ENCODE measurements at places on chromosomes 7 and 10. TPM values are rescaled to one million over a fixed set of nuclear protein-coding genes. Genes with fewer than 3 reads are reported as not detected.

GRCh38 chr7:141838581-141838980 lies 2.7 kb downstream of the PRSS37 start:
- DNase-seq, result no peak

WNT2 gene
- 0.57 TPM for total RNA-seq

DNA sequence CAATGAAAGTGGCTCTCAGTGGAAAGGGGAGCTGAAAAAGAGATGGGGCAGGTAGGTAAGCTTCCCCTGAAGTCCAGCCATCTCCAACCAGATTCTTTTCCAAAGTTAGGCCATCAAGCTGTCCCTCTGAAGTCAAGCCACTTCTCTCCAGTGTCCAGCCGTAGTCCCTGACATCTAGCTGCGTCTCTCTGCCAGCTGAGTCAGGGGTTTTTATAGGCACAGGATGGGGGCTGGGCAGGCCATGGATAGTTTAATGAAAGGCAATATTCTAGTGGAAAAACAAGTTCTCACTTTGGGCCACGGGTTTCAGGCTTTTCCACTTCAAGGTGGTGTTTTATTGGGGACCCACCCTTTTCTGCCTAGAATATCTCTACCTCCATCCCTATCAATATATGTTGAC lies 36.8 kb downstream of the AVL9 start:
- DNase-seq, result no peak

FRA10AC1 gene
- total RNA-seq, result 15.5 TPM

DNA sequence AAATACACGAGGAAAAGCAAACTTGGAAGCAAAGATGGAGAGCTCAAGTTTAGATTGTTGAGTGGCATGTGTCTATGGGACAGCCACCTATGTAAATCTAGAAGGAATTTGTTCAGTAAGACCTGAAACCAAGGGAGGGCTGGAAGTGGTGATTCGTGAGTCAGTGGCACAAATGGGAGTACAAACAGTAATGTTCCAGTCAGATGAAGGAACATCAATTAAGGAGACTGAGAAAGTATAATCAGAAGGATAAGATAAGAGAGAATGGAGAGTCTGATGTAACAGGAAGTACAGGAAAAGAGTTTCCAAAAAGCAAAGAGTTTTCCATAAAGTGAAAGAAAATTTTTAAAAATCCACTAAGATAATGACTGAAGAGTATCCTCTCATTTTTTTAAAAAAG lies 544.2 kb downstream of the KIF20B start:
- no peak for DNase-seq

GRCh38 chr10:3107426-3107961 lies 40.1 kb downstream of the PFKP start:
- peak; percentile 87 for DNase-seq

EPDR1 gene
- total RNA-seq, result 36.7 TPM

DNA sequence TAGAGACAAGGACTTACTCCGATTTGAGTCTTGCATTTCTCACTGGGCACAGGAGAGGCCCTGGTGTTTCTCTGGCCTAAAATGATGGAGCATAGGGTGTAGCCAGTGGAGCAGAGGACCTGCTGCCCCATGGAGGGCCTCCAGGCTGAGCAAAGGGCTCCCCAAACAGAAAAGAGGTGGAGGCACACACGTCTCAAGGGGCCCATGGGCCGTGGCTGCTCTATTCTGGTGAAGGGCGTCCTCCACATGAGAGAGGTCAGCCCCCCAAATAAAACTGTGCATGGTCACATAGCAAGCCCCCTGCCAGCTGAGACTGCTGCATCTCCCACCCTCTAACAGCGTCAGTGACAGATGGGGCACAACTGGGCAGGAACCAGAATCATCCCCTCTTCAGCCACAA lies 41.4 kb downstream of the MYO1G start:
- DNase-seq, result no peak

ACBD7 gene
- total RNA-seq, result not detected

- DNase-seq, result no peak
These were observed 92.0 kb downstream of the CTBP2 start for GRCh38 chr10:125068406-125068805.

RP9 gene
- 23.3 TPM for total RNA-seq

DNA sequence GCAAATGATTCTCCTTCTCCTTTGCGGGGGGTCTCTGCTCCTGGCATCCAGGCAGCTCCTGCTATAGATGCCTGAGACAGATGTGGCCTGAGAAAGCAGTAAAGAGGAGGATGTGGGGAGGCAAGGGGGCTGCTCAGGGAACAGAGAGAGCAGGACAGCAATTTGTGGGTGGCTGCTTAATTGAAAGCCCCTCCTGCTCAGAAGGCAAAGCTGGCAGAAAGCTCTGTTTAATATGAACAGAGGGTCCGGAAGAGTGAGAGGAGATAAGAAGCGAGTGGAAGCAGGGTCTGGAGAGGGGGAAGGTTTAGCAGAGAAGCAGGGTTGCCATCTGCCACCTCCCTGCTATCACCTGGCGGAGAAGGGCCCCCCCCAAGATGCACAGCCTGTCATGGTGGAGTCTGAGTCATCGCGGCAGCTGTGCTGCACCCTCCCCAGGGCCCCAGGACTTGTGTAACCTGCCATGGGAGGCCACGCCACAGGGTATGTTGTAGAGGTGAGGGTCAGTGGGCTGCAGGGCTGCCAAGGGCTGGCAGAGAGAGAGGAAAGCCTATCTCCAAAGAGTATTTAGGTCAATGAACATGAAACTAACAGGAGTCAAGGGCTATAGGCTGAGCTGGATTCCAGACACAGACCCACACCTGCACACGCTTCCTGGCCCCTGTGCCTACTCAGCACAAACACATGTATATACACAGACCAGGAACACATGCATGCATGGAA lies 1109.8 kb upstream of the AUTS2 start:
- no peak for DNase-seq

ATG9B gene
- not detected for total RNA-seq

GRCh38 chr10:13709931-13710650 lies 123.3 kb downstream of the PRPF18 start:
- DNase-seq, result peak; percentile 67

GRCh38 chr10:44344727-44345126 lies 40.2 kb downstream of the CXCL12 start:
- no peak for DNase-seq

- no peak for DNase-seq
These were observed 59.7 kb upstream of the PRSS1 start for GRCh38 chr7:142689439-142690120.

DNA sequence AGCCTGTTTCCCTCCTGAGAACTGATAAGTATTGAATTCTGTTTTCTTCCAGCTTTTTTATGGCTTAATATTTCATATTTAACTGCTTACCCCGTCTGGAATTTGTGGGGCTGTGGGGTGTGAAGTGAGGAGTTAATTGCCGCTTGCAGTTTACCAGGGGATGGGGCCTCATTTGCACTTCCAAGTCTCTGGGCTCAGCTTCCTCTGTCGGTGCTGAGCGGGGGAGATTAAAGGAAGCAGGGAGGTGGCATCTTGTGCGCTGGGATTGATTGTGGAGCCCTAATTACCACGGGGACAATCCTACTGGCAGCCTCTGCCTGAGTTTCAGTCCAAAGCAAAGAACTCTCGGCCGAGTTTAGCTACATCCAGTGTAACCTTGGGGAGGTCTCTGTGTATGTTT lies 33.4 kb downstream of the ELFN1 start:
- no peak for DNase-seq

- DNase-seq, result no peak
These were observed 33.0 kb downstream of the MRPL32 start for GRCh38 chr7:42964849-42965805.

DNA sequence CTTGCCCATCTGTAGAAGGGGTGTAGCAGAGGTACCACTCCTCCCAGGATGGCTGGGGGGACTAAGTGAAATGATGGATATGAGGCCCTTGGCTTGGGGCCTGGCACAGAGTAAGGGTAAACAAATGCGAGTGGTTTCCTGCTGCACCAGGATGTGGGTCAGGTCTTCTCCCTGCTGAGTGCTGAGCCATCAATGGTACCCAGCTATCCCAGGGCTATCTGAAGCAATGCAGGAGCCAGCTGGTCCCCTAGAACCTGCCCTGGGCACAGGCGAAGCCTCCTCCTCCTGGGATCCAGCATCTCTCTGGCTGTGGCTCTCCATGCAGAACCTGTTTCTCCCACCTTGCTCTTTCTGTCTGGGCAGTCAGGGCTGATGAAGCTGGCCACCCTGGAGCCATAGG lies 20.9 kb upstream of the GOLGA7B start:
- DNase-seq, result no peak

RNF32 gene
- not detected for total RNA-seq

GRCh38 chr7:43639858-43640491 lies 57.1 kb downstream of the STK17A start:
- DNase-seq, result peak; percentile 65

DNA sequence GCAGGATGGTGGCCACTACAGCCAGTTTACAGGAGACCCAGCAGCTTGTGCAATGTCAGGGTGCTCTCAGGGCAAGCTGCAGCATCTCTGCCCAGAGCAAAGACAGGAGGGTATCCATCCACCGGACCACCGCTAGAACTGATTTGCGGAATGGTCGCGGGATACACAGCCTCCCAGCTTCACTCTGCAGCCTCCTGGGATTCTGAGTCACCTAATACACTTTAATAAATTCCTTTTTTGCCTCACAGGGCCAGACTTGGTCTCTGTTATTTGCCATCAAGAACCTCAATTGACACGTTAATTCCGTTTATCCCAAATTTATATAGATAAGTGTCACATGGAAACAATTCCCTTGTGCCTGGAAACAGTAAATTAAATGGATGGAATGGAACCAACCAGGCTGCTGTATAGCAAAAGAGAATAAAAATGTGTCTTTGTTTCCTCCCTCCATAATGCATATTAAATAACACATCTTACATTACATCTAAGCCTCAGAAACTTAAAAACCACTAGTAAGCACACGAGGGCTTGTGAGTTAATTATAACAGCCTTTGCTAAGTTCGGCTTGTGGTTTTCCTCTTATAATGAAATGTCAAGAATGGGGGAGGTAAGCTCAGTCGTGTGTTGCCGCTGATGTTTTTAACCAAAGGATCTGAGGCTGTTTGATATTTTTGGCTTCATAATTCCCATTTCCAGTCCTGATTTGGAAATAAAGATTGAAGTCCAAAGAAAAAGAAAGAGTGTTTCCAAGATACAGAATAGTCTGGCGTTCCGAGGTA lies 52.1 kb downstream of the ADRB1 start:
- DNase-seq, result no peak

MYL10 gene
- not detected for total RNA-seq

- no peak for DNase-seq
These were observed 216.1 kb downstream of the GLRX3 start for GRCh38 chr10:130352291-130352645.

GRCh38 chr10:113301342-113301984 lies 251.4 kb upstream of the HABP2 start:
- DNase-seq, result no peak

- no peak for DNase-seq
These were observed 743 bp downstream of the RBM17 start for GRCh38 chr10:6089334-6090219.

RTKN2 gene
- total RNA-seq, result not detected

MAD1L1 gene
- total RNA-seq, result 19.1 TPM

CALML5 gene
- total RNA-seq, result not detected

POU6F2 gene
- not detected for total RNA-seq

DNA sequence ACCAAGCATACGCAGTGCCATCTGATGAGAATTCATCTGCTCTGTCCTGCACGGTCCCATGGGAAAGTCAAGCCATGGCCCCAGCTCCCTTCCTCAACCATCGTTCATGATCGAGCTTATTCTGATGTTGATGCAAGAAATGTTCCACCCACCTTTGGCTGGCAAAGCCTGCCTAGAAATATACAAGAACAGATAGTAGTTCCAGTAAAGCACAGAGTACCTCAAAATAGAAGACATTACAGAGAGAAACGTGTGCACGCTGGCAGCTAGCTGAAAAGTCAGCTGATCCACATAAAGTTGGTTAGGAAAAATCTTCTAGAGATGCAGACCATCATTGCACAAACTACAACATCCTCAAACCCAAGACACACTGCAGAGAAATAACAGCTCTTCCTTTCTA lies 127.0 kb downstream of the PTPRN2 start:
- DNase-seq, result no peak

PDE1C gene
- 192 TPM for total RNA-seq

DNA sequence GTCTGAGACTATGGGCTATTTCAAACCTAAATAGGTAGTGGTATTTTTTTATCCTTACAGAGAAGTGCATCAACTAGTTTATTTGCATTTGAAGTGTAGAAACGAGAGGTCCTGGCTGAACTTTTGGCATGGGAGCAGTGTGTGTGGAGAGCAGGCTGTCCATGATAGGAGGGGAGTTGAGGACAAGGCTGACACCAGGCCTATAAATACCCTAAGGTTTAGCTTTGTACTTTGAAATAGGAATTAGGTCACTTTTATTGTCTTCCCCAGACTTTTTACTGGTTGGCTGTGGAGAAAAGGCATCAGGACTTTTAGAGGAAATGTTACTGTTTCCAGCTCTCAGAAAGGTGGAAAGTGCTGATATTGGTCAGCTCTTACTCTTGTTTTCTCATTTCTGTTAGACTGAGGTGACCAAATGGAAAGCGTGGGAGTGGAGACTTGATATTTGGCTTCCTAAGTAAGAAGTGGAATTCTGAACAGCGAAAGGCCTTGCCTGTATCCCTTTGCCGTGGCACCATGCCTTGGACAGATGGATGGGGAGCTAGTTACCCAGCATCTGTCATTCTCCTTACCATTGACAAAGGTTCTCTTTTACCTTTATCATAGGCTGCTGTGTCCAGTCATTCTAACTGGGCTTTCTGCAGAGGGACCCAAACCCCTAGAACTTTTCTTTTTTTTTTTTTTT lies 46.0 kb downstream of the GBF1 start:
- DNase-seq, result no peak

DNA sequence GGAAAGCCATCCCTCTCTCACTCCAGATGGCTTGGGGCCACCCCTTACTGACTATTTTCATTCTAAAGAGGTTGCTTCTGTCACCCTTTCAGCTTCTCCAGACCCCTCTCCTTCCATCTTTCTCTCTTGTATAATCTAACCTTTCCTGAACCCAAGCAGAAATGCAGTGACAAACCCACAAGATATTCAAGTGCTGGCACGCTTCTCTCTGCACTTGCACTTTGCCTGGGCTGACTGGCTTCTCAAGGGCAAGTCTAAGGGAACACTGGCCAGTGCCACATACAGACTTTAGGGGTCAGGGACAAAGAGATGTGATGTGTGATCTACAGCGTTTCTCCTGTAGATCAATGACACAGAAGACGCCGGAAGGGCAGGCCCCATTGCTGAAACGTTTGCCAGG lies 150.4 kb upstream of the LANCL2 start:
- no peak for DNase-seq

- no peak for DNase-seq
These were observed 1025.6 kb upstream of the C7orf33 start for GRCh38 chr7:147564786-147565476.
